ENCODE measurements at places on chromosomes 1 and 21.
A peak's percentile ranks its signal among the peaks of the same experiment; 100 is the strongest.

DNA sequence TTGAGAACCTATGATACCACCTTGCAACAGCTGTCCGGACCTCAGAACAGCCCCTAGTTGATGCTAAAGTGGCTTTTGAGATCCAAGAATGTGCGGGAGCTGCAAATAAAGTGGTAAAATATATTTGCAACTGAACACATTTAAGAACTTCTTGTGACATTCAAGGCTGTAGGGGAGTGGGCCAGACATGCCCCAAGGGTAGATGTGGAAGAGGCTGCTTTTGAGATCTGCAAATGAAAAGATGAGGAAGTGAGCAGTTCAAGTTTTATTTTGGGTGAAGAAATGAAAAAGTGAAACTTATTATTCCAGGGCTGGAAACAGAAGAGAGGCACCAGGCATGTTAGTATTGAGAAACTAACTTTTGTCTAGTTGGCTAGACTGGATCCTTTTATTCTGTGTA is 359.5 kb upstream of the PLXNA2 start:
- ATAC-seq: no peak

GRCh38 chr1:24513706-24514105 is 11.1 kb downstream of the RCAN3 start:
- ATAC-seq: no peak

- no peak for ATAC-seq
Measured at GRCh38 chr1:48676376-48676775, 100.3 kb downstream of the BEND5 start.

DNA sequence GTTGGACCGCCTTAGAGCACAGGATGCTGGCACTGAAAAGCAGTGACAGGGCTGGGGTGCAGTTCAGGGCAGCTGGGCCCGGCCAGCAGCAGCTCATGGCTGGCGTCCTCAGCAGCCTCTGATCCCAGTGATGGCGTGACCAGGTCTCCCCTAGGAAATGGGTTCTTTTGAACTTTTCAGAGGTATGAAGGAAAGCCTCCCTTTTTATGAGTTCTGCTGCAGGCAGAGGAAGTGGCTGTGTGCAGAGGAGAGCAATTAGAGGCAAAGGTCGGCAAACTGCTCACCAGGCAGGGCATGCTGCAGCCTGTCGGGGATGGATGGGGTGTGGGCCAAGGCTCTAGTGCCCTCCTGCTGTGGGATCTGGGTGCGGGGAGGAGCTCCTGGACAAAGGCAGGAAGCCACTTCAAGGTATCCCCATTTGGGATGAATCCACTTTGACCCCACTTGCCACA is 45.6 kb upstream of the RAB4A start:
- ATAC-seq: no peak

DNA sequence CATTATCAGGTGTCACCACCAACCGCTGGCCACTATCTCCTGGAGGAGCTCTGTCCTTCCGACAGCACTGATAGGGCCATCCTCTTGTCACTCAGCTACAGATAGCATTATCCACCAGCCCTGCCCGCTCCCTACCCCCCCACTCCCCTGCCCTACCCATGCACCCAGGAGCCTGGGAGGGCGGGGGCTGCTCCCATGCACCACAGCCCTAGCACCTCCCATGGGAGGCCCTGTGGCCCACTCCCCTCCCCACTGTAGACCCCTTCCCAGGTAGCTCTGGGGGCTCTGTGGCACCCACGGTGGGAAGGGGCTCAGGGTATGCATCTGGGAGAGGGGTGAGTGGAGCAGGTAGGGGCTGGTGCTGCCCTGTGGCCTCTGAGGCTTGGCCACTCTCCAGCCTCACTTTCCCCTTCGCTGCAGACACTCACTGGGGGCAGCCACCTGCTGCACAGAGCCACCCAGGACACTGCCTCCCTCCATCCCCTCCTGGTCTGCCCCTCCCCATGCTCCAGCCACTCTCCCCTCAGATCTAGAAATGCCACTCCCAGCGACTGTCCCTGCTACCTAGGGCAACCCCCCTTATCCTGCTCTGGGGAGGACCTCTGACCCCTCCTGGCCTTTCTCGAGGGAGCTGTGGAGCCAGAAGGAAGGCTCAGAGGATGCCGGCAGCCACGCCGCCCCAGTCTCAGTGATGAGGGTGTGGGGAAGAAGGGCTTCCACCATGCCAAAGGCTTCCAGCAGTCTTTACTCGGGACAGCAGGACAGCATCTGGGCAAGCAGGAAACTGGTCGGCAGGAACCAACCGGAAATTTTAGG is 58.5 kb downstream of the WNT9A start:
- no peak for ATAC-seq

GRCh38 chr21:32096411-32096810 is 182.4 kb downstream of the MIS18A start:
- ATAC-seq: no peak

GRCh38 chr1:158998781-158999161 is 10.9 kb upstream of the IFI16 start:
- ATAC-seq: peak; percentile 42

GRCh38 chr1:12464598-12465056 is 153.4 kb downstream of the DHRS3 start:
- no peak for ATAC-seq

- no peak for ATAC-seq
Measured at GRCh38 chr1:935751-936231, 12.1 kb downstream of the SAMD11 start.

DNA sequence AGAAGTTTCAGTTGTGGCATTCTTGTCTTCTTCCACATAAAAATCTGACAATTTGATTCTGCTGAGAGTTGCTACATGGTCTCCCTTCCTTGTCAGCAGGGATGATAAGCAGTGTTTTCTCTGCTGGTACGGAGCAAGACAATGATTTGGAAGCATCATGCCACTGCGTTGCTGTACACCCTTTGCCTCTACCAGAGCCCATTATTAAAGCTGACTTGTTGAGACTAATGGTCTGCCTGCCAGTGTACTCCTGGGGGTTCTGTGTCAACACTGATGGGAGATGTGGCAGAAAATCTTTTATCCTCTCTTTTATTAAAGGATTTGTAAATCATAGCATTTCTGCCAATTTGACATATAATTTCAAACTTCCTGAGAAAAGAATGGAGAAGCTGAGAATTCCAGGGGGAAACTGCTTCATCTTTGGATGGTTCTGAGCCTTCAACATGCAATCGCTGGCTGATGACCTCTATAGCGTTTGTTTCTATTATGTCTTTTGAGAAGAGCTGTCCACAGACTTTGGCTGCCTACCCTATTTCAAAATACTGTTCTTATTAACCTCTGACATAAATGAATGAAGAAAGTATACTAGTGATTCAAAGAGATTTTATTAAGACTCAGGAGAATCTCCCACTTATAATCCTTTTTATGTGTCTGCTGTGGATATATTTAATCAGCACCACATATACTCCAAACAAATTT is 47.9 kb upstream of the DYNLT5 start:
- no peak for ATAC-seq

DNA sequence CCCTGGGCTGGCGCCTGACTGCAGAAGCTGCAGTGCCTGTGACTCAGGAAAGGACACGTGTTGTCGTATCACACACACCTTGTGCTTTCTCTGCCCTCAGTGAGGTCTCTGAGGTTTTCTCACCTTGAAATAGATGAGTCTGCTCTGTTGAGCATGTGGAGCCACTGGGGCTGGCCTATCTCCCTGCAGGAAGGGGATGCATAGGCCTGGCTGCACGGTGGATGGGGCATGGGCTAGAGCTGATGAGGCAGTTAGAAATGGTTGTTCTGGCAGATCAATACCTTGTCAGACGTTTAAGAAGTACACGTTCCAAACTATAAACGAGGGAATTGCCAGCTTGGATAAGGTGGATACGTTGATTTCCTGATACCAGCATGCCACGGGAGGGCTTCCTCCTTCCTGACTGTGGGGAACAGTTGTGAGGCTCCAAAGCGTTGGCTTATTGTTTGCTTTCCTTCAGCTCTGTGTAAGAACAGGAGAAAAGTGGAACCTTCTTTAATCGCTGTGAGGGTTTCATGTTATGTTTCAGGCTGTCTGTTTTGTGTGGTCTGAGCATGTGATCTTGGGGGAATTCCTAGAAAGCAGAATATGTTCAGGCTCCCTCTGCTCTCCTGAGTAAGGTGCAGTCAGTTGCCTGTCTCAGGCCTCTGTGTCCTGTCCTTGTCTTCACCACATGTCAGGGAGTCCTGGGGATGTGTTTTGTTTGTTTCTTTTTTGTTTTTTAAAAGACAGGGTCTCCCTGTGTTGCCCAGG is 44.8 kb downstream of the PCNT start:
- peak; percentile 94 for ATAC-seq

GRCh38 chr1:164516591-164516990 is 42.4 kb upstream of the PBX1 start:
- no peak for ATAC-seq

DNA sequence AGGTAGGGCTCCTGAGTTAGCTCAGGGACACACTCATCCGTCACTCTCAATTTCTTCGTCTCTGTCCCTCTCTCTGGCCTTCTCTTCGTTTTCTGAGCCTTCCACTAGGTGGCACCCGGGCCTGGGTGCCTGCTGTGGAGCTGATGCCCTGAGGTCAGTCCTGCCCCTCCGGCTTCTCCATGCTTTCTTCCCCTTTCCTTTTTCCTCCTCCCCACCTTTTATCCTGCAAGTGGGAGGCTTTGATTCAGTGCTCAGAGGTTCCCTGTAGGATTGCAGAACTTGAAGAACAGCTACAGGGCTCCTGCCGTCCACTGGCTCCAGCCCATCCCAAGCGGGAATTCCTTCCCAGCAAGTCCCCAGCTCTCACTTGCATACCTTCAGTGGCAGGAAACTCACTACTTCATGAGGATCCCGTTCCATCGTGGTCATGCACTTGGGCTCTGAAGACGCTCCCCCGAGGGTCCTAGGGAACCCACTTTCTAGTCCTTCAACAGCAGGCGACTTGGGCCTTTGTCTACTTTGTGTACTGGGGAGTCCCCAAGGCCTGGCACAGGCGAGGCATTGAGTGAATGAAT is 45.6 kb downstream of the SRRM1 start:
- peak; percentile 90 for ATAC-seq

GRCh38 chr1:14610761-14611160 is 12.3 kb downstream of the KAZN start:
- no peak for ATAC-seq

- no peak for ATAC-seq
Measured at GRCh38 chr1:3097861-3098260, 28.9 kb downstream of the PRDM16 start.

DNA sequence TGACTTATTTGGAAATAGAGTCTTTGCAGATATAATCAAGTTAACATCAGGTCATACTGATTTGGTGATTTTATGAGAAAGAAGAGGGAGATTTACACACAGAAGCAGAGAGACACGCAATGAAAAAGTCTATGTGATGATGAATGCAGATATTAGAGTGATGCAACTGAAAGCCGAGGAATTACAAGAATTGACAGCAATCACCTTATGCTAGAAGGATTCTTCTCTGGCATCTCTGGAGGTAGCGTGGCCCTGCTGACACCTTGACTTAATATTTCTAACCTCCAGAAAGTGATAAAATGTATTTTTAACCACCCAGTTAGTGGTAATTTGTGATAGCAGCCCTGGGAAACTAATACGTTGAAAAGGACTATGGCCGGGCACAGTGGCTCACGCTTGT is 14.2 kb upstream of the CFH start:
- no peak for ATAC-seq

DNA sequence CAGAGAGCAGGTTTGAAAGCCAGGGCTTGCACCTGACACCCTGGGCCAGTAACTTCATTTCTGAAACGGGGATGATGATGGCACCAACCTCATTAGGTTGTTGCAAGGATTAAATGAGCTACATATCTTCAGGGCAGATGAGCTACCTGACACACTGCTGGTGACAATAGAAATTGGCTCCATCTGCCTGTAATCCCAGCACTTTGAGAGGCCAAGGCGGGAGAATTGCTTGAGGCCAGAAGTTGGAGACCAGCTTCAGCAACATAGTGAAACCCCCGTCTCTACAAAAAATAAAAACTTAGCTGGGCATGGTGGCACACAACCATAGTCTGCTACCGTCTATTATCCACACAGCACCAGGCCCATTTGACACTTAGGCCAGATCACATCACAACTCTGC is 6.3 kb upstream of the TTC39A start:
- ATAC-seq: no peak

Measured in activated T-helper 17 cell treated with anti-CD3 and anti-CD28 coated beads, Interleukin-2, amount 50 U/mL, for 72 hours (primary cell).